Keratinocyte (primary cell): ENCODE measurements at places on chromosomes 1 and 21.
A peak's percentile ranks its signal among the peaks of the same experiment; 100 is the strongest.

- H3K4me3 ChIP-seq, result no peak overlapping the region
- H3K4me1 ChIP-seq, result no peaks in the 10 kb centered on the region
Measured at GRCh38 chr1:62025892-62026291, 168.8 kb upstream of the L1TD1 start.

GRCh38 chr1:28062806-28063205 is 25.6 kb downstream of the EYA3 start:
- H3K4me3 ChIP-seq, result no peak overlapping the region
- H3K4me1 ChIP-seq, result peaks cover 48% of the 10 kb centered on the region
- no peak for DNase-seq
- H3K27ac ChIP-seq, result no peak overlapping the region
- H3K27me3 ChIP-seq, result no peaks in the 10 kb centered on the region
- H3K36me3 ChIP-seq, result no peaks in the 10 kb centered on the region

DNA sequence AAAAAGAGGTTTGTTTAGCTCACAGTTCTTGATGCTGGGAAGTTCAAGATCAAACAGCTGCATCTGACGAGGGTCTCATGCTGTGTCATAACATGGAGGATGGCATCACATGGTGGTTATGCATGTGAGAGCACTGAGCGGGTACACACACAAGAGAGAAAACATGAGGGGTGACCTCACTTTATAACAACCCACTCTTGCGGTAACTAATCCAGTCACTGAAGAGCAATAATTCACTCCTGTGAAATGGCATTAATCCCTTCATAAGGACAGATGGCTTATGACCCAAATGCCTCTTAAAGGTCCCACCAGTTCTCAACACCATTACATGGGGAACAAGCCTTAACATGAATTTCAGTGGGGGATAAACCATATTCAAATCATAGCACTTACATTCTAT is 23.2 kb upstream of the CHIT1 start:
- no peaks in the 10 kb centered on the region for H3K27me3 ChIP-seq
- H3K4me3 ChIP-seq, result no peak overlapping the region
- H3K36me3 ChIP-seq, result no peaks in the 10 kb centered on the region
- peaks cover 11% of the 10 kb centered on the region for H3K4me1 ChIP-seq

- no peak for DNase-seq
- H3K36me3 ChIP-seq, result peaks cover 8% of the 10 kb centered on the region
- peak overlapping the region; percentile 73 for H3K27ac ChIP-seq
- no peaks in the 10 kb centered on the region for H3K27me3 ChIP-seq
Measured at GRCh38 chr1:9302745-9303524, 10.2 kb downstream of the SPSB1 start.

DNA sequence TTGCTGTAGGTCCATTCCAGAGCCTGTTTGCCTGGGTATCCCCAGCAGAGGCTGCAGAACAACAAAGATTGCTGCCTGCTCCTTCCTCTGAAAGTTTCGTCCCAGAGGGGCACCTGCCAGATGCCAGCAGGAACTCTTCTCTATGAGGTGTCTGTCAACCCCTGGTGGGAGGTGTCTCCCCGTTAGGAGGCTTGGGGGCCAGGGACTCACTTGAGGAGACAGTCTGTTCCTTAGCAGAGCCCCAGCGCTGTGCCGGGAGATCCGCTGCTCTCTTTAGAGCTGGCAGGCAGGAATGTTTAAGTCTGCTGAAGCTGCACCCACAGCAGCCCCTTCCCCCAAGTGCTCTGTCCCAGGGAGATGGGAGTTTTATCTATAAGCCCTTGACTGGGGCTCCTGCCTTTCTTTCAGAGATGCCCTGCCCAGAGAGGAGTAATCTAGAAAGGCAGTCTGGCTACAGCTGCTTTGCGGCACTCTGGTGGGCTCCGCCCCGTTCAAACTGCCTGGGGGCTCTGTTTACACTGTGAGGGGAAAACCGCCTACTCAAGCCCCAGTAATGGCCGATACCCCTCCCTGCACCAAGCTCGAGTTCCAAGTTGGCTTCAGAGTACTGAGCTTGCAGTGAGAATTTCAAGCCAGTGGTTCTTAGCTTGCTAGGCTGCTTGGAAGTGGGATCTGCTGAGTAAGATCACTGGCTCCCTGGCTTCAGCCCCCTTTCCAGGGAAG is 8.7 kb upstream of the SLC25A24 start:
- H3K4me3 ChIP-seq, result no peak overlapping the region
- DNase-seq, result no peak
- no peaks in the 10 kb centered on the region for H3K36me3 ChIP-seq
- H3K27me3 ChIP-seq, result no peaks in the 10 kb centered on the region
- no peak overlapping the region for H3K27ac ChIP-seq

DNA sequence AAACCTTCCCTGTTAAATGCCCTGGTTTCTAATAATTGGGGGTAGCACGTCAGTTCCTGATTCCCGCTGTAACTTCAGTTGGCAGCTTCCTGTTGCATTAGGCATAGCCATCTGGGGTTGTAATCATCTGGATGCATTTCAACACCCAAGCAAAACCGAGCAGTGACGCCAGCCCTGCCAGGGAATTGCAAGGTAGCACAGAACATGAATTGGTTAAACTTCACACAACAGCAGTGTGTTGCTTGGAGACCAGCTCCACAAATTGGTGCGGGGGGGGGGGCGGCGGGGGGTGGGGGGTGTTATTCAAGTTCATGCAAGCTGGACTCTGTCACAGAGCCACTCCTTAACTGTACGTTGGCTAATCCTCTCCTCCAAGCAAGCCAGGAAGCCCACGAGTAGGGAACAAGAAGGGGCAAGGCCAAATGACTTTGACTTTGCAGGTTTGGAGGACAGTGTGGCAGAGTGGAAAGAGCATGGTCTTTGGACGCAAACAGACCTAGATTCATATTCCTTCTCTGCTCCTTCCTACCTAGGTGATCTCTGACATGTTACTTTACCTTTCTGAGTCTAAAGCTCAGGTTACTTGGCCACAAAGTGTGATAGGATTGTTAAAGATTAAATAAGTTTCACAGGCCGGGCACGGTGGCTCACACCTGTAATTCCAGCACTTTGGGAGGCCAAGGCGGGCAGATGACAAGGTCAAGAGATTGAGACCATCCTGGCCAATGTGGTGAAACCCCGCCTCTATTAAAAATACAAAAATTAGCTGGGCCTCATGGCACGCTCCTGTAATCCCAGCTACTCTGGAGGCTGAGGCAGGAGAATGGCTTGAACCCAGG is 4.7 kb downstream of the LAX1 start:
- H3K4me3 ChIP-seq, result no peak overlapping the region

DNA sequence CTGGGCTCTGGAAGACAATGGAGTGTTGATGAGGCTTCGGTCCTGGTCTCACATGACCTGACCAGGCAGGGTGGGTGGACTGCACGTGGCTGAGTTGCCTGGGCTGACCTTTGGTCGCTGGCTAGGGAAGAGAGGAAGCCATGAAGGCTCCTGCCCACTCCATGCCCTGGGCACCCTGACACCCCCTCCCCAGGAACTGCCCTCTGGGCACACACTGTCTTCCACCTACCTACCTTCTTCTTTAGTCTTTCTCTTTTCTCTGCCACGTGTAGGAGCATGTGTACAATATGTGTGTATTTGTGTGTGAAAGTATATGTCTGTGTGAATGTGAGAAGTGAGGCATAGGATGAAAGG is 15.1 kb downstream of the POU3F1 start:
- no peak overlapping the region for H3K4me3 ChIP-seq
- no peaks in the 10 kb centered on the region for H3K27me3 ChIP-seq
- H3K27ac ChIP-seq, result no peak overlapping the region

DNA sequence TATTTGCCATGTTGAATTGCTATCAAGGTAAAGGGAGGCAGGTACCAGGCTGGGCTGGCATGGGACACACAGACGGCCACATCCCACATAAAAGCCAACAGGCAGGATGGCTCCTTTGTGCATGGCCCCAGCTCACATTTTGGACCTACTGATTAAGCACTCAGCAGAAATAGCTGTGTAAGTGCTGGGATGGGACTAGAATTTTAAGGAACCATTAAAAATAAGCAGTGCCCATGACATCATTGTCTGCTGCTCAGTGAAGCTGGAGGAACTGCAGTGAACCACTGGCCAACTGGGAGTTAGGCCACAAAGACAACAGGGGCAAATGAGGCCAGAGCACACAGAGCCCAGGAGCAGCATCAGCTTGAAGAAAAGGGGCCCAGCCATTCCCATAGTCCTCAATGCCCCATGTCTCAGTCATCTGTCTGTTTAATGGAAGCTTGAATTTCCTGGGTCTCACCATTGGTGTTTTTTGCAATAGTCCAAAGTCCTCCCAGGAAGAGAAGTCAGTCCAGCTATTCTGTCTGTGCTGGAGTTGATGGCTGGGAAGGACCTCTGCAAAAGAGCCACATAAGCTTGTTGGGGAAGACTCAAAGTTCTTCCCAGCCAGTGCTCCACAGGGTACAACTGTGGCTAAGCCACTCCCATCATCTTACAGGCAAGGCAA is 45.3 kb upstream of the TNR start:
- H3K27ac ChIP-seq, result no peak overlapping the region
- peaks cover 3% of the 10 kb centered on the region for H3K27me3 ChIP-seq
- H3K36me3 ChIP-seq, result no peaks in the 10 kb centered on the region
- no peak for DNase-seq
- no peaks in the 10 kb centered on the region for H3K4me1 ChIP-seq
- H3K4me3 ChIP-seq, result no peak overlapping the region
